ENCODE measurements at places on chromosomes 16 and 17. TPM values are rescaled to one million over a fixed set of nuclear protein-coding genes. Genes with fewer than 3 reads are reported as not detected.

SLC13A2 gene
- total RNA-seq = not detected

DNA sequence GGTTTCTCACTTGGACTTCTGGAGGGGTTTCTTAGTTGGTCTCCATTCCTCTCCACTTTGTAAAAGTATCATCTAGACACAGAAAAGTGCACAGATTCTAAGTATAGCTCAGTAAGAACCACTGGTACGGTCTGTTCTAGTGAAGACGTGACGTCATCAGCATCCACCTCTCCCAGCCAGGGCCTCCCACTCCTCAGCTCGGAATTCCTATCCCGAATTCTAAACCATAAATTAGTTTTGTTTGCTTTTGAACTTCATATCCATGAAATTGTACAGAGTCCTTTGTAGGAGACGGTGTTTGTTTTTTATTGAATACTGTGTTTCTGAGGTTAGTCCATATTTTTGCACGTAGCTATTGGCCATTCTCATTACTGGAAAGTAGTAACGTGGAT is 25.5 kb downstream of the FOXK2 start:
- no peaks in the 10 kb centered on the region for H3K36me3 ChIP-seq
- H3K27ac ChIP-seq = no peak overlapping the region
- DNase-seq = no peak
- H3K4me3 ChIP-seq = no peak overlapping the region
- no peaks in the 10 kb centered on the region for H3K27me3 ChIP-seq

DNA sequence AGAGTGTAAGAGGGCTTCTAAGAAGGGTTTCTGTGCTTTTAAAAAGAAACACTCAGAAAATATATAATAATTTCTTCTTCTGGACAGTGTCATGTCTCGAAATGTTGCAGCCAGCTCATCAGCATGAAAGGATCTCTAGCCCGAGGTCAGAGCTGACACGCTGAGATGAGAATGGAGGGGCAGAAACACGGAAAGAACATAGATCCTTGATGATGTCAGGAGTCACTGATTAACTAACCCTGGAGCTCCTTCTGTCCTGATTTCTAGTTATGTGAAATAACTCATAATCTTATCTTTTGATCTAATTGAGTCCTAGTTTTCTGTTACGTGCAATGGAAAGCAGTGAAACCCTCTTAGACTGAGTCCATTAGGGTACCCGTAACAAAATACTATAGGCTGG is 10.3 kb upstream of the TOX3 start:
- H3K4me3 ChIP-seq = no peak overlapping the region
- no peaks in the 10 kb centered on the region for H3K36me3 ChIP-seq
- H3K27ac ChIP-seq = no peak overlapping the region
- no peaks in the 10 kb centered on the region for H3K27me3 ChIP-seq

GRCh38 chr17:76272541-76273444 is 7.6 kb downstream of the UBALD2 start:
- peaks cover 11% of the 10 kb centered on the region for H3K36me3 ChIP-seq
- no peaks in the 10 kb centered on the region for H3K27me3 ChIP-seq
- peak; percentile 64 for DNase-seq

ZNF750 gene
- total RNA-seq = not detected

KCNH6 gene
- not detected for total RNA-seq

RAB11FIP4 gene
- 102 TPM for total RNA-seq

TBC1D28 gene
- total RNA-seq = not detected

- no peaks in the 10 kb centered on the region for H3K36me3 ChIP-seq
- no peak overlapping the region for H3K4me3 ChIP-seq
- peaks cover 10% of the 10 kb centered on the region for H3K4me1 ChIP-seq
- DNase-seq = no peak
- H3K27me3 ChIP-seq = peaks cover 3% of the 10 kb centered on the region
Measured at GRCh38 chr16:14309906-14310305, 238.8 kb downstream of the MRTFB start.

DNA sequence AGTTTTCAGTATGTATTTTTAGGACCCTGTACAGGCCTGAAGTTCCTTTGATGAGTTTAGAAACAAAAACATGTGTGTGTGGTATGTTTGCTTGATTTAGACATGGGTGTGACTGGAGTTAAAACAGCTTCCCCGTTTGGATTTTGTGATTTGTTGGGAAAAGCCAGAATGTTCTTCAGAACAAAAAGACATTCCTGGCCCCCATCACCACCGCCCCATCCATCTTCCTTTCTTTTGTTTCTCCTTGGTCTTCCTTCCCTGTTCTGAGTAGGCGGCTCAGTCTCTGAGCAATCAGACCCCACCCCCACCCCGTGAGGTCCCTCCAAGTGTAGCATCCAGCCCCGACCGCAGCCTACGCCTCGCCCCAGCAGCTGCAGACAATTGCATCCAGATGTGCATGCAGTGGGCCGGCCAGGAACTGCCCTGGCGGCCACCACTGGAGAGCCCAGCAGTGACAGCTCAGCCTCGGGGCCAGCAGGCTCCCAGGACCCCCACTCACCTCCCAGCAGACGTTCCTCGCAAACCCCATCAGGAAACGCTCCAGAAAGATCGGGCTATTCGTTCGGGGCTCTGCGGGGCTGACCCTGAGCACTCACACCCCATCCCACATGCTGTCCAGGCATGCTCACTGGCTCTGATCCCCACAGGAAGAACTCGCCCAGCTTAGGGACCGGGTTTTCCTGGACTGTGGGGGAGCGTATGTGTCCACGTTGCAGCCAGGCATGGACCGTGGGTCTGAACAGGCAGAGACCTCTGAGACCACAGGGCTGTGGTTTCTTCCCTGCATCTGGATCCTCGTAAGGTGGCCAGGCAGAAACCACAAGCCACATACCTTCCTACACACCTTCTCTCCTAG is 99.8 kb upstream of the CDH5 start:
- peaks cover 8% of the 10 kb centered on the region for H3K4me1 ChIP-seq
- no peak for DNase-seq
- no peak overlapping the region for H3K27ac ChIP-seq
- peaks cover 5% of the 10 kb centered on the region for H3K27me3 ChIP-seq
- H3K4me3 ChIP-seq = no peak overlapping the region

GRCh38 chr17:56320443-56320842 is 167.2 kb downstream of the ANKFN1 start:
- no peaks in the 10 kb centered on the region for H3K4me1 ChIP-seq
- H3K27me3 ChIP-seq = no peaks in the 10 kb centered on the region
- H3K27ac ChIP-seq = no peak overlapping the region
- H3K36me3 ChIP-seq = no peaks in the 10 kb centered on the region
- DNase-seq = no peak

ADAD2 gene
- not detected for total RNA-seq

DNA sequence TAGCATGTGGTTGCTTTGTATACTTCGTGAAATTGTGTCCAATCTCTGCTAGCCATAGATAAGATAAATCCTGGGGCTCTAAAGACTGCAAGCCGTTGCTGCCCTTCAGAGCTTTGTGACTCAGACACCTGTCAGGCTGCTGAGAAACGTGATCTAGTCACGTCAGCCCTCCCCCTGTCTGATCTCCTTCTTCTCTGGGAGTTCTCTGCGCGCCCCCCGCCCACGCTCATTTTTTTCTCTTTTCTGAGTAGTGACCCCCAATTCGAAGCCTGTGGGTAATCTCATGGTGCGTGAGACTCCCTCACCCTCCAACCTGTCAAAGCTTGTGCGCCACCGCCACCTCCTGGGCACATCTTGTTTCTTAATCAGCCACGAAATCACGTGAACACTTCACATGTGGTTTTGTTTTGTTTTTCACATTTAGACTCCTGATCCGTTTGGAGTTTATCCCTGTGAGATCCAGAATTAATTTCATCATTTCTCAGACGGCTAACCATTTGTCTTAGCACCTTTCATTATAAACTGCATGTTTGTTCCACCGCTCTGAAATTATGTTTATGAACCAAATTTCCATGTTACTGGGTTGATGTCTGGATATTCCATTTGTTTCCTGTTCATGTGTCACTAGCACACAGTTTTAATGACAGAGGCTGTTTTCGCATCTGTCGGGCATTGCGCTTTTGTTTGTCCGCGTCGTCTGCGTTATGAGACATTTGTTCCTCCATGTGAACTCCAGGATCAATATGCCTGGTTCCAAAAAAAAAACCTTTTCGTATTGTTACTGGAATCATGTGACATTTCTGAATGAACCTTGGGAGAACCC is 977 bp upstream of the ZNF778 start:
- peaks cover 19% of the 10 kb centered on the region for H3K4me1 ChIP-seq
- H3K27ac ChIP-seq = peak overlapping the region; percentile 99
- H3K27me3 ChIP-seq = no peaks in the 10 kb centered on the region

Measured in natural killer cell (primary cell).